Left ventricle myocardium superior (tissue), 1 donor: ENCODE measurements at places on chromosomes 6 and 20. TPM values are rescaled to one million over a fixed set of nuclear protein-coding genes. Genes with fewer than 3 reads are reported as not detected.
A peak's percentile ranks its signal among the peaks of the same experiment; 100 is the strongest.

GRCh38 chr6:156814036-156814581, 36.9 kb downstream of the ARID1B start:
- DNase-seq = no peak

GRCh38 chr6:52362443-52363227, 684 bp downstream of the PAQR8 start:
- peak; percentile 46 for DNase-seq

DNA sequence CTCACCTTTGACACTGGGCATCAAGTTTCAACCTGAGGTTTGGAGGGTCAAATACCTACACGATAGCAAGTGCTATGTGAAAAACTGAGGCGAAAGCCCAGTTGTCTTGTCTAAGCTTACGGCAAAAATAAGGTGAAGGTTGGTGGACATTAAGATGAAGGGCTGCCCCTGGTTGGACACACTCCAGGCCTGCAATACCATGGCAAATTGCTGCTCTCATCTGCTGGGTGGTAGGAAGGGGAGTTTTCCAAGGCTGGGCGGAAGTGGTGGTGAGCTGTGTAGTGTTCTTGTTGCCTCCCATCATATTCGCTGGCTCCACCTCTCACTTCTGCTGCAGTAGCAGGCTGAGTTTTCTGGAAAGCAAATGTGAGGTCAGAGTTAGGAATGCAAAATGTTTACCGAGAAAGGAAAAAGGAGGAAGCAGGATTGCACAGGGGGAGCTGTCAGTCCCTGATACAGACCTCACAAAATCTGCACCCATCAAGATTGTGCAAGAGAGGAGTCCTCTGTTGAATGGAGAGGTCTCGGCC, 33.7 kb downstream of the SCP2D1 start:
- no peak for DNase-seq

DNA sequence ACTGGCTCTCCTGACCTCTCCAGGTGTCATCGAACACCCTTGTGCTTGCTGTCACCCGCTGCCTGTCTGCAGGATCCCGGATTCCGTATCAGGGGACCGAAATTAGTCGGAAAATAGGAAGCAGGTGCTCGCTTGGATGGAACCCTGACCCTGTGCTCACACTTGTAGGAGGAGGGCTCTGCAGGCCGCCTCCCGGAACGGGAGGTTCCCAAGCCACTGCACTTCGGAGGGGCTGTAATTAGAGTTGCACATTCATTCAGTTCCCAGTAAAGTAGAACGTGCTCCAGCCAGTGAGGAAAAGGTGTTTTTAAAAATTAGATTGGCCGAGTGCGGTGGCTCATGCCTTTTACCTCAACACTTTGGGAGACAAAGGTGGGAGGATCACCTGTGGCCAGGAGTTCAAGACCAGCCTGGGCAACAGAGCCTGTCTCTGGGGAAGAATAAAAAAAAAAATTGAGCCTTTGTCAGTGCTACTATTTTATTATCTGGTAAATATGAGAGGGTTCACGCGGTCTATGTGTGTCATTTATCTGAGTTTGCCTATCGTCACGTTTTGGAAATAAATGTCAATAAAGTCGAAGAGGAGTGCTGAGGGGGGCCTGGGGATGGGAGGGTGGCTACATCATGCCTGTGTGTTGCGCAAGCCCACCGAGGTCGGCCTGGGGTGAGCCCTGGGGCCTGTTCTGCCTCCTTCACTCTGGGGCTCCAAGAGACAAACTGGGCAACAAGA, 1.5 kb upstream of the GMEB2 start:
- peak; percentile 74 for DNase-seq

DNA sequence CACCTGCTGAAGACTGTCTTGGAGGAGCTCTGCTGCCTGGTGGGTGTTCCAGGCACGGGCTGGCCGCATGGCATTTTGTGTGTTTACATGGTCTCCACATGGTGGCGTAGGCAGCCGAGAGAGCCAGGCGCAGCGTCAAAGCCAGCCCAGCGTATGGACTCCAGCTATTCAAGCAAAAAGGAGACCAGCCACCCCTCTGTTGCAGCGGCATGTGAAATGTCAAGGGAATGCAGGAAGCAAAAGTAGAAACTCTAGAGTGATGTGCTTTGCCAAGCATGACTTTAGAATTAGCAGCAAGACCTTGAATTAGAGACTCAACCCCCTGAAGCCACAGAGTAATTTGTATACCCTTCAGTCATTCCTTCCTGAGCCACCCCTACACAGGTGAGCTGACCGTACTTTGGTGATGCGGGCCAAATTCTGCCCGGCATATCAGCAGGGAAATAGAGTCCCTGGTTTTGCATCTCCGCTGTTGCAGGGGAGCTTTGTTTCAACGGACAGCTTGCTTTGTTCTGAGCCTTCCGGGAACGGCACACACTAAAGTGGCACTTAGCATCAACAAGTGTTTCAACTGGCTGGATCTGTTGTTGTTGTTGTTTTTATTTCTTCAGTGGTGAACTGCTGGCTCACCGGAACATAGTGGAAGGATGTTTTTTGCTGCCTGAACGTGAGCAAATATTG, 48.5 kb downstream of the FNDC1 start:
- peak; percentile 50 for DNase-seq

DNA sequence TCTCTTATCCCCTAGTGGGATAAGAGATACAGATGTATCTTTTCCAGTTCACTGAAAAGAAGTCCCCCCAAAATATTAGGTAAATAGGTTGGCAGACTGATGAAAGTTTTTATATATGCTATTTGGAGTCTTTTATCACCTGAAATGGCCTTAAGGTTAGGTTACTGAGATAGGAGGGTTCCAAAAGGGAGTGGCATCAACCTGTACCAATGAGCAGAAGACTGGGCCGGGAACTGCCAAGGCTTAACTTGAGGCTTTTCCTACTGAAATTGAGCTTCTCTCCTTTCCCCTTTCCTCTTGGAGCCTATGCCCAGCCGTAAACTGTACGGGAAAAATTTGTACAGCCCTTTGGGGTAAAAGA, 42.0 kb downstream of the EIF2S2 start:
- DNase-seq = no peak

- DNase-seq = no peak
These were observed 127.5 kb downstream of the SOBP start for GRCh38 chr6:107617341-107617932.

DNA sequence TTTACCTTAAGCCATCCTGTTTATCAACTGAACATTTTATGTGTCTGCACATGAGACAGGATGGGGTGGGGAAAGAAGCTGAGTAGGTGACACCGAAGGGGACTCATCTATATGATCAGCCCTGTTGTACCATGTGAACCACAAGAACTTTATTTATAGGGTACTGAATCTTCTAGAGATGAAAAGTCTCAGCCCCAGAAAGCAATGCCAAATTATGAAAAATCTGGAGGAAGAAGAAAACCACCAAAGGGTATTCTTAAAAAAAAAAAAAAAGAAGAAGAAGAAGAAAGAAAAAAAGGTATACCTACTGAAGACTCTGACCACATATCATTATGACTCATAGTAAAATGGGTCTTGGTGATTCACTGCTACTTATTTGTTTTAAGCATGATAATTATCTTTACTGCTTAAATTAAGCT, 39.8 kb upstream of the HBS1L start:
- no peak for DNase-seq

- DNase-seq = no peak
These were observed 17.6 kb upstream of the SYNJ2 start for GRCh38 chr6:157964100-157964499.

DNA sequence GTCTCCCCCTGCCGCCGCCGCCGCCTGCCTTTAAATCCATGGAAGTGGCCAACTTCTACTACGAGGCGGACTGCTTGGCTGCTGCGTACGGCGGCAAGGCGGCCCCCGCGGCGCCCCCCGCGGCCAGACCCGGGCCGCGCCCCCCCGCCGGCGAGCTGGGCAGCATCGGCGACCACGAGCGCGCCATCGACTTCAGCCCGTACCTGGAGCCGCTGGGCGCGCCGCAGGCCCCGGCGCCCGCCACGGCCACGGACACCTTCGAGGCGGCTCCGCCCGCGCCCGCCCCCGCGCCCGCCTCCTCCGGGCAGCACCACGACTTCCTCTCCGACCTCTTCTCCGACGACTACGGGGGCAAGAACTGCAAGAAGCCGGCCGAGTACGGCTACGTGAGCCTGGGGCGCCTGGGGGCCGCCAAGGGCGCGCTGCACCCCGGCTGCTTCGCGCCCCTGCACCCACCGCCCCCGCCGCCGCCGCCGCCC, 474 bp downstream of the CEBPB start:
- DNase-seq = peak; percentile 86

- DNase-seq = no peak
These were observed 232.1 kb downstream of the LRFN2 start for GRCh38 chr6:40355066-40355465.

- peak; percentile 61 for DNase-seq
These were observed 25.4 kb upstream of the FOXF2 start for GRCh38 chr6:1363729-1364572.

DNA sequence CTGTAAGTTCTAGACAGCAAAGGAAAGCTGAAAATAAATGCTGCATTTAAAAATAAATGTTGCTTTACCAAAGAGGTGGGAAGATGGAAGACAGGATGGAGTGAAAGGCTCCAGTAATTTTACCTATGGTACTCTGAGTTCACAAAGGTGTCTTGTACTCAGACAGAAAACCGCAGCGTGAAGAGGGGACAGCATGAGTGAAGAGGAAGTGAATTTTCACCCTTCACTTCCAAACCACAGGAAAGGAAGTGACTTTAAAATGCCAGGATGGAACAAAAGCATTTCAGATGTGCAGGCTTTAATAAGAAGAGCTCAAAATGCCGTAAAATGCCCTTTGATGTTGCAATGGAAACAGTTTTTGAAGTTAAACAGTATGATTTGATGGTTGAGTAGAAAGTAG, 91.2 kb upstream of the TINAG start:
- no peak for DNase-seq

DNA sequence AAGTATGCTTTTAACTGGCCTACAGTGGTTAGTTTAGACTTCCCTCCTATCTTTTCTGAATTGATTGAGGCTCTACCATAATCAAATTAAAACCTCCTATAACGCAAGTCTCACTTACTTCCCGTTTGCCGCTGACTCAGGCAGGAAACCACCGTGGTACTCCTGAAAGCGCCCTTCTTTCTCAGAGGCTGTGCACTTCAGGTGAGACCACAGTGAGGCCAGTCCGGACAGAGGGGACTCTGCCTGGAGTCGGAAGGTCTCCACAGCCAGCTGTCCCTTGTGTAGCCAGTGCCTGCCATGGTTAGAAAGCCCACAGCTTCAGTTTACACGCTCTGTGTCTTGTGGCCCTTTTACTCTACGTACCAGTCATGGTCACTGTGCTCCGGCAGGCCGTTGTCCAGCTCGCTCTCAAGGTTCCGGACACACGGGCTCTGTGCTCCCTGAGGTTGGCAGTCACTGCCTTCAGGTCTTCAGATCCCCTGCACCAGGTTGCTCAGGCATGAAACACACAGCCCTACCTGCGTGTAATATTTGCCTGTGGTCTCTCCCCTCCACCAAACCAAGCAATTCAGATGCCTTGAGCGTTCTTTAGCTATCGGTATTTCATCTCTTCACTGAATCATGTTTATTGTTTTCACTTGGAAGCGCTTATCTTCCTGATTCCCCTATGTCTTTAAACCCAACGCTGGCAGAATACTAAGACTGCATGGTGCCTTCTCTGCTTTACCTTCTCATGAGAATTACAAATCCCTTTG, 178.8 kb downstream of the SMOC2 start:
- no peak for DNase-seq

- DNase-seq = no peak
These were observed 102.7 kb upstream of the SASH1 start for GRCh38 chr6:148239801-148240460.

DNA sequence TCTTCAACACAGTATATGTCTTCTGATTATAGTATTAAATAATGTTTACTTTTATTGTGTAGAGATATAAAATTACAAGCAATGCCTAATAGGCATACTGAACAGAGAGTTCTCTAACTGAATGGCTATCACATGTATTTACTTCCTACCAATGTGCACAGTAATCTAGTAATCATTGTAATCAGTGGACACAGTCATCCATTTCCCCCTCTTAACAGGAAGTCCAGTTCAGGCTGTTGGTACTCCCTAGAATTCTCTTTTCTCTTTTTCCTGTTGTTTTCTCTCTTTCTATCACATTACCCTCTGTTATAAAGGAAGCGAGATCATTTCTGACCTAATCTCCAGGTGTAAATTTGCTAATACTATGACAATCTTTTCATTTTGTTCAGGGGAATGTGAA, 172.5 kb downstream of the HTR1B start:
- DNase-seq = no peak

DNA sequence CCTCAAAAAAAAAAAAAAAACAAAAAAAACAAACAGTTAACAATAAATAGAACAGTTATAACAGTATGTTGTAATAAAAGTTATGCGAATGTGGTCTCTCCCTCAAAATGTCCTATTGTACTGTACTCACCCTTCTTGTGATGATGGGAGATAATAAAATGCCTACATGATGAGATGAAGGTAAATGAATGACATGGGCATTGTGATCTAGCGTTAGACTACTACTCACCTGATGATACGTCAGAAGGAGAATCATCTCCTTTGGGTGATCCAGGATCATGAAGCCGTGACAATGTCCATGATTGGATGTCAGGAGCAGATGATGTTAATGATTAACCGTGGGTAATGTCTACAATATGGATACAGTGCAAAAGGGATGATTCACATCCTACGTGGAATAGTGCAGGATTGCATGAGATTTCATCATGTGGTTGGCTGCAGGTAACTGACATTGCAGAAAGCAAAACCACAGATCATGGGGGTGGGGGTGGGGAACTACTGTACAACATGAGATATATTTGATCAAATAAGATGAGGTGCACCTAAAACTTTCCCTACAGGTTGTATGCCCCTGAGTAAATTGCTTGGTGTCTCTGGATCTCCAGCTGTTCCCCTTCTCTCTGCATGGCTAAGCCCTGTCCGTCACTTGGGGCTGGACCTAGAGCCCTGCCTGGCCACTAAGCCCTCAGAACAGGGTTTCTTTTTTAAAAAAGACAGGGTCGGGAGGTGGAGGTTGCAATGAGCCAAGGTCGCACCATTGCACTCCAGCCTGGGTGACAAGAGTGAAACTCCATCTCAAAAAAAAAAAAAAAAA, 6.2 kb upstream of the RBCK1 start:
- DNase-seq = no peak

GRCh38 chr6:151160929-151161757, 78.6 kb upstream of the AKAP12 start:
- no peak for DNase-seq

GRCh38 chr6:149265945-149266344, 51.6 kb upstream of the TAB2 start:
- DNase-seq = no peak

ID4 gene
- total RNA-seq = 3.0 TPM

RANBP9 gene
- total RNA-seq = 31.9 TPM

HLA-DOB gene
- 0.32 TPM for total RNA-seq

PSMB9 gene
- total RNA-seq = 16.3 TPM

C20orf202 gene
- 0.25 TPM for total RNA-seq

SLC26A8 gene
- not detected for total RNA-seq

SLC32A1 gene
- not detected for total RNA-seq
